GF-D8 (cell line): ENCODE measurements at places on chromosomes 16 and 17.

GRCh38 chr17:70447588-70447987 is 278.3 kb downstream of the KCNJ2 start:
- DNase-seq: no peak

DNA sequence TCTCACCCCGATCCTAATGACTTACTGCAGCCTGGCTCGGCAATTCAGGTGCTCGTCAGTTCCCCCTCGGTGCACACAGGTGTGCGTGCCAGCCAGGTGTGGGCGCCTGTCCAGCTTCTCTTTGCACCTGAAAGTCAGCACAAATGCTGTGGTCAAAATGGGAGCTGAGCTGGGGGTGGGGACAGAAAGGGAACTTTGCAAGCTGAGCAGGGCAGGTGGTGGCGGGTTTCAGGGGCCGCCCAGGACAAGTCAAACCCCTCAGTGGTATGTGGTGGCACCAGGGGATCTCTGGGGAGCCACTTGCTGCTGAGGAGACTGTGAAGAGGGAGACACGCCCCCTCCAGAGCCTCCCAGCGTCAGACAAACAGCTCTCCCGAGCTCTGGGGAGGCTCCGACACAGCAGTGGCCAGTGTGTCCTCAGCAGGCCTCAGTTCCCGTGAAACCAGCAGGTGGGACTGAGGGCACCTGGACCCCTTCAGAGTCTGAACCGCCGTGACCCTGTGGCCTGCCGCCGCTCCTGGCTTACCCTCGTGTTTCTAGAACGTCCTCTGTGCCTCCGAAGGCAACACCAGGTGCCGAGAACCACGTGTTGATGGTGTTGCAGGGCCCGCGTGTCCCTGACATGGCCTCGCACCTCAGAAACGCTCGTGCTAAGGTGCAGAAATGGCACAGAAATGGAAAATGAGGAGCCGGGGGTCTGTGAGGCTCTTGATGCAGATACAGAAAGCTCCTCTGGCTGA is 233.5 kb upstream of the TNRC6C start:
- DNase-seq: no peak

GRCh38 chr17:74185571-74186185 is 17.8 kb upstream of the RPL38 start:
- DNase-seq: no peak

DNA sequence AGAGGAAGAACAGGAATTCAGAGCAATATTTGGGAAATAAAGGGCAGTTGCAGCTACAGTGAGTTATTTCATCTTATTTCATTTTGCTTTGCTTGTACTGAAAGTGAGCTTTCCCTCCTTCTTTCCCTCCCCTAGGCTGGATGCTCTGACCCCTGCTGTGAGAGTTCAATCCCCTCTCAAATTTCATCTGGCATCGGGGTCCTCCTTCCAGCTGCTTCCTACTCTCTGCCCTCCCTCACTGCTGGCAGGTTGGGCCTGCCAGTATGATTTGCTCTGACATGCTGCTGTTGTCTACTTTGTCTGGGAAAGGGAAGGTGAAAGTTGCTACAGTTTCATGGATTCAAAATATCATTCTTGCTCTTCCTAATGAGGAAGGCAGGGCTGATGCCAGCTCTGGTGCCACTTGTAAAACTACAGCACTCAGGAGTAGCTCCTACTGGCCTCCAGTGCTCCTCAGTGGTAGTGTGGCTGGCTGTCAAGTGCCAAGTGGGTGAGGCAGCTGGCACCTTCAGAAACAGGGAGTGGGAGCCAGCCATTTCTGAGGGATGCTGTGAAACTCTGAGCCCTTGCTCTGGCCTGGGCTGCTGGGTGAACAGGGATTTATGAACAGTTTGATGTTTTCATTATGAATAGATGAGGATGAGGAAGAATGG is 408.6 kb downstream of the HAPSTR1 start:
- DNase-seq: no peak

- no peak for DNase-seq
Observed at GRCh38 chr17:17877529-17878358, 41.0 kb upstream of the SREBF1 start.

- DNase-seq: no peak
Observed at GRCh38 chr17:34377078-34377823, 14.2 kb upstream of the CCL1 start.

- DNase-seq: no peak
Observed at GRCh38 chr17:57715981-57716380, 29.1 kb downstream of the CCDC182 start.

- DNase-seq: no peak
Observed at GRCh38 chr17:8420041-8420934, 15.4 kb upstream of the NDEL1 start.

GRCh38 chr17:46039592-46040186 is 40.6 kb downstream of the STH start:
- no peak for DNase-seq

DNA sequence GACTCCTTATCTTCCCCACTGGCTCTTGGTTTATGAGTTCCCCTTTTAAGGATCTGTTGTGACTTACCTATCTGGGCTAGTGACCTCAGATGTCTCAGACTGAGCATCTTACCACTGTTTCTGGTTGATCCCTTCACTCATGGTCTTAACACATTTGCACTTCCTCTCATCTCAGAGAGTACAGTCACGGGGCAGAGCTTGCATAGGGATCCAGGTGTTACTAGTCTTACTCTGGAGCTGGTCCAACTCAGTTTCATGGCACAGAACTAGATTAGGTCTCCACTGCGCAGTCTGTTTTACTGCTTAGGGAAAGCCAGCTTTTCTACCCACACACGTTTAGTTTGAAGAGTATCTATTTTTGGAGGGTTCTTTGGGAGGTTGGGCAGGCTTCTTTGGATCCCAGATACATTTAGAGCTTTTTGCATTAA is 10.2 kb downstream of the GABARAPL2 start:
- DNase-seq: no peak

DNA sequence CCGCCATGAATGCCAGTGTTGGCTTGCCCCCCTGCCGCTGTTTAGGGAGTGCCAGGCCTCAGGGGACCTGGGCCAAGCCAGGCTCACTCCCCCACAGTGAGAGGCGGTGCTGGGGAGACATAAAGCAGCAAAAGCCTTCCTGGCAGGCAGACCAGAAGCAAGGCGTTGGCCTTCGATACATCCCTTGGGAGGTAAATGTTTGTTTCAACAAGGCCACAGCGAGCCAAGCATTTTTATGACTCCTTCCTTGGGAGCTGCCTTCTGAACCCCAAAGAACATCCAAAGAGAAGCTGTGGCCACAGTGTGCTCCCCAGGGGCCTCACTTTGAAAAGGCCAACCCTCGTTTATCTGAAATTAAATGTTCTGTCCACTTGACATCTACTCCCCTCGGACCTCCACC is 119.7 kb upstream of the CIBAR2 start:
- no peak for DNase-seq
